Stimulated activated CD4-positive, alpha-beta T cell treated with anti-CD3 and anti-CD28 coated beads, Interleukin-1b, Interleukin-23, amount 100 ng/mL, for 4 hours (primary cell): ENCODE measurements at places on chromosomes 7 and 10.
A peak's percentile ranks its signal among the peaks of the same experiment; 100 is the strongest.

DNA sequence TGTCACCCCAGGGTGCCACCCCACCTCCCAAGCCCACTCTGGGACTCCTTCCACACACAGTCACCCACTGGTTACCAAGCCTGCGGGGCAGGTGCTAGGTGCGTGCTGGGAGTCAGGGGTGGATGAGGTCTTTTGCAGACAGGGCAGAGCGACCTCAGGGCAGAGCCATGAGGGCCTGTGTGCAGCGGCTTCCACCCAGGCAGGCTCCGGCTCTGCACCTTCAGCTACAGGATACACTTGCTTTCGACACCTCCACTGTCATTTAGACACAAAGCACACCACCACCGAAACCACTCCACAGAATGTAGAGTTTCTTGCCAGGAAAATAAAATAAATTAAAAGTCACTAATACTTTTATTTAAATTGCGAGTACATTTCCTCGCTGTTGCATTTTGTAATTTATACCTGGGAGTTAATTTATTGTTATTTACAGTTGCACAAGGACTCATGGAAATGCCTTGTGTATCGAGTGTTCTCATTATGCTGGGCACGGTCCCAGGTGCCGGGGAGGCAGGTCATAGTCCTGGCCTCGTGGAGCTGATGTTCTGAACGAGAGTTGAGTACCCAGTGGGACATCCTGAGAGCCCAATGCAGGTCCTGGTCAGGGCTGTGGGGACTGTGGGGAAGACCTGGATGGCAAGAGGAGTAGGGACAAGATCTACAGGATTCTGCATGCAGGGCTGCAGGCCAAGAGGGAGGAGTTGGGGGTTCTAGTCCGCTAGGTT is 127.8 kb downstream of the CUX1 start:
- DNase-seq: no peak

- DNase-seq: no peak
Observed at GRCh38 chr10:5545778-5546710, 21.3 kb downstream of the CALML3 start.

DNA sequence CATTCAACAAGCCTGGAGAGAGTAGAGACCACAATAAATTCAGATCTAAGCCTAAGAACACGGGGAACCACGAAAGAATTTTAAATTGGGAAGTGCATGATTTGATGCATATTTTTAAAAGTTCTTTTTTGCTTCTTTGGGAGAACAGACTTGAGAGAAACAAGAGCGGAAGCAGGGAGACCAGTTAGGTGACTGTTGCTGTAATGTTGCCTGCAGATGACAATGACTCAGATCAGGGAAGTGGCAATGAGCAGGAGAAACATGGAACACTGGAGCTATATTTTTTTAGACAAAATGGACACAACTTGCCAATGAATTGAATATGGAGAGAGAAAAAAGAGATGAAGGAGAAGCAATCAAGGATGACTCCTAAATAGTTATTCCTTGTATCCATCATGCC is 125.1 kb downstream of the RAPGEF5 start:
- no peak for DNase-seq

GRCh38 chr7:149459540-149460452 is 1.1 kb downstream of the ZNF777 start:
- peak; percentile 31 for DNase-seq

- DNase-seq: no peak
Observed at GRCh38 chr7:94855589-94855988, 51.8 kb upstream of the PPP1R9A start.

DNA sequence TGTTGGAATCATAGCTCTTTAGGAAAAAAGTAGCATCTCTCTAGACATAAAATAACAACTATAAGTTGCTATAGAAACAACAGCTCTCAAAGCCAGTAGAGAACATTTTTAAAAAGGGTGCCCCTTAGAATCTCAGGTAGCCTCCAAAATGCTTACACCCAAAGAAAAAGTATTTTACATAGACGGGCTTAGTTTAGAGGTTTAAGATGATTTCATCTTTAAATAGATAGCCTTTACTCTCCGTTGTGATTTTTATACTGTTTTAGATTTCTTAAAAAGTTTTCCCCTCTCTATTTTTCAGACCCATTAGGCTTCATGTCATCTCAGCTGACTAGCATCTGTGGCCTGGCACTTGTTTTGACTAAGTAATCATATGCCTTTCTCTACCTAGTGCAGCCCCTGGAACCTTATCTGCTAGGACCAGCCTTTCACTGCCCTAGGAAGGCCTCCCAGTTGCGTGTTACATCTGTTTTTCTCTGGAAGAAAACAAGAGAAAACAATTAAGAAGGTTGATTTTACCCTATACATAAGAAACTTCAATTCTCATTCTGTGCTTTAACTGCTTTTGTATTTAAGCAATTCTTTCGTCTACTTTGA is 6.9 kb upstream of the BPGM start:
- DNase-seq: no peak

DNA sequence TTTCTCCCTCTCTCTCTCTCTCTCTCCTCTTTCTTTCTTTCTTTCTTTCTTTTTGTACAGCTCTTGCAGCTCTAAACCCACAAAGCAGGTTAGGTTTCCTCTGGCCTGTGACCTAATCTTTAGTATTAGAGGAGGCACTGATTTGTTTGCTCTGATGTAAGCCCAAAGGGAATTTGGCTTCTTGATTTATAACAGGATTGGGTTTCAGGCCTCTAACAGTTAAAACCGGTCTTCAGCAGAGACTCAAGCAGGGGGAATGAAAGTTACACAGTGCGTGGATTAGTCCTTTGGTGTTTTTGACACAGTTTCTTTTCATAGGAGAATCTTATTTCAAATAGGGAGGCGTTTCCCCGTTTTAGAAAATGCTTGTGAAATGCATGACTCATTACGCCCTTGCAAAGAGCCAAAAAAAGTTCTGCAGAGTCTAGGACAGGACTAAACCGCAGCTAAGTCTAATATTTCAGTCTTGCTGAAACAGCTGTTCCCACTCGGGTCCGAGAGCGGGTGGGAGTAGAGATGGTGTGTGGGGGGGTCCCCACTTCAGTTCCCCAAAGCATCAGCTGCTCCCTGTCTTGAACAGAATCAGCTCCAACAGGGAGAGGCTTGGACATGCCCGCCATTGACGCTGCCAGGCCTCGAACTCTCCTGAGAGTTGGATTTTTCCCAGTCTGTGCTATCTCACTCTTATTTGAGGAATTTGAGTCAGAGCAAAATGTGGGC is 296.5 kb upstream of the PITRM1 start:
- DNase-seq: no peak

DNA sequence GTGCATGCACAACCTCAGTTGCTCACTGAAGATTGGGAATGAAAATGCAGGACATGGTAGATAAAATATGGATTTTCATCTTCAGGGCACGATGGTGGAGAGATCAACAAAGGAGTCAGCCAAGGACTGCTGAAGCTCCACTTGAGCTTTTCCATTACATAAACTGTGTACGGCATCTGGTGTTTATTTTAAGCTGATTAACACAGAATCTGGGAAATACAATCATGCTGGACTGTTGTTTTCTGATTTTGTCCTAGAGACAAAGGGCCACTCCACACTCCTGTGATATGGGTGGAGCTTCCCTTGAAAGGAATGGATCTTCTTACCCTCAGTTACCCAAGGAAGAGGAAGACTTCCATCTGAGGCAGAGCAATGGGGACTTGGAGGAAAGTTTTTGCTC is 120.6 kb downstream of the SAMD9 start:
- DNase-seq: no peak

DNA sequence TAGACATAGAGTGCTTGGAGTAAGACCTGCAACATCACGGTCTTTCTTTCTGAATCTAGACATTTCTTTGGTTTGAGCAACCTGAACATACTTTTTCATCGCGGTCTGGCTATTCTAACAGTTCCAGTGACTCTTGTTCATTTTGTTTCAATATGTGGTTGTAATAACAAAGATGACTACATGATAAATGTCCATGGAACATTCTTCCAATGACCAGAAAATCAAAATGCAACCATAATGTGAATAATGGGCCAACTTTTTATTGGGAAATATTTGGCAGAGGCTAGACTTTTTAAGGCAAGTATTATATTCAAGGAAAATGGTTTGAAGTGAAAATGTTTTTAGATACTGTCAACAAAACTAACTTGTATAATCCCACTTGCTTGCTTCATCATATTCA is 282.5 kb downstream of the INHBA start:
- DNase-seq: no peak

- DNase-seq: no peak
Observed at GRCh38 chr7:156725936-156726335, 85.4 kb downstream of the RNF32 start.

DNA sequence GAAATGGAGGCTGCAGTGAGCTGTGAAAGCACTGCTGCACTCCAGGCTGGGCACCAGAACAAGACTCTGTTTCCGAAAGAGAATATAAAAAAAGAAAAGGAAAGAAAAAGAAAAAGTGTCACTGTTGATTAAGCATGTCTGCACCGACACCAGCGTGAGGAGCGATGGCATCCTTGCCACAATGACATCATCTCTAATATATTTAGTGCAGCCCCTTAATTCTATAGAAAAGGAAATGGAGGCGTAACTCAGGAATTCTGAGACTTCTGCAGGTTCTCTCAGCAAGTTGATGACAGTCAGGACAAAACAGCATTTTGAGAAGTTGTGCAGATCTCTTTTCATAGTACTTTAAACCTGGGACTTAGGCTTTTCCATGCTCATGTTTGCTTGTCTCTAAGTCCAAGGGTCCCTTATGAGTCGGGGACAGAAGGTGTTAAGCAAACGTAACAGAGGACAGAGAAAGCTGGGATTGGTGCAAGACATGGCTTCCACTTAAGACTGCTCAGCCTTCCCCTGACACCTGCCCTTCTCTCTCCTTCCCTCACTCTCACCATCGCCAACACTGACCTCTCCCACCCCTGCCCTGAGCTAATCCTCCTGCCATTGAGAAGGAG is 16.9 kb upstream of the ANKRD1 start:
- no peak for DNase-seq

DNA sequence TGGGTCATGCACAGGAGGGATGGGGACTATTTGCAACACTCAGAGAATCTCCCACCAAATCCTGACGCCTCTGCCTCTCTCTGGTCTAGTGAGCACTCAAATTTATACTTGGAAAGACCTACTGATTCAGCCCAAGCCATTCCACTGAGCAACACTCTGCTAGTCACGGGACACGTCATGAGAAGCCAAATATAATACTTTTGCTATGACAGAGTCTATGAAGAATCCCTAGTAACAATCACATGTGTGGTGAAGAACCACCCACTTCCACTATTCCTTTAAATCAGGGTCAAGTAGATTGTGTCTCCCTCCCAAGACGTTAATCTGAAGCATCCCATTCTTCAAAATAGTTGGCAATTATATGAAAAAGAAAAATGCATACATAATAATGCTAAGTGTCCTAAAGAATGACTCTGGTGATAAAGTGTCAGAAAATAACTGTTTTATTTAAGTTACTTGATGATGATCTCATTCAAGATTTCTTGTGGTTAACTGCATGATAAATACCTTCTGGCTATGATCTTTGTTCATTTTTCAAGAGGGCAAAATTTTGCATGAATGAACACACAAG is 28.5 kb downstream of the CHCHD3 start:
- DNase-seq: no peak

DNA sequence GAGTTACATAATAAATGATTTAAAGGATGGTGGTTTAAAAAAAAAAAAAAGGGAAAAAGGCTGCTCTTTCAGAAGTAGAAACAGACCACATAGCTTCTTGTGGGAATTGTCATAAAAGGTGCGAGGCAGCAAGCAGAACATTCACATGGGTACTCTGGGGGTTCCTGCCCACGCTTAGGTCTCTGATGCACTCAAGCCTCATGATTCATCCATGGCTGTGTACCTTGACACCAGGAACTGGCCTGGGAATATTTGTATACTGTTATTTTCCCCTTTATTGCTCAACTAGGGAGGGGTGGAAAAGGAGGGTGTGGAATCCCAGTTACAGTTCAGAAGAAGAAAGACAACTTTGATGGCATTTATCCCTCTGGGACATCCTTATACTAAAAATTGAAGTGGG is 4.0 kb downstream of the PON2 start:
- DNase-seq: no peak

- DNase-seq: no peak
Observed at GRCh38 chr10:127450644-127451043, 98.5 kb upstream of the NPS start.
